ENCODE measurements at places on chromosomes 7 and 10. TPM values are rescaled to one million over a fixed set of nuclear protein-coding genes. Genes with fewer than 3 reads are reported as not detected.

LIPJ gene
- total RNA-seq, result not detected

MEOX2 gene
- total RNA-seq, result not detected

ZNF680 gene
- total RNA-seq, result 12.5 TPM

ITGB8 gene
- 0.07 TPM for total RNA-seq

CC2D2B gene
- 0.23 TPM for total RNA-seq

PDE1C gene
- not detected for total RNA-seq

Data from activated CD4-positive, alpha-beta T cell treated with anti-CD3 and anti-CD28 coated beads for 36 hours (primary cell).